NCI-H1436 treated with DMSO at 0.1 percent for 48 hours (cell line): ENCODE measurements at places on chromosomes 13 and 19.
A peak's percentile ranks its signal among the peaks of the same experiment; 100 is the strongest.

GRCh38 chr13:74409551-74409950 is 275.3 kb upstream of the KLF12 start:
- DNase-seq: no peak

DNA sequence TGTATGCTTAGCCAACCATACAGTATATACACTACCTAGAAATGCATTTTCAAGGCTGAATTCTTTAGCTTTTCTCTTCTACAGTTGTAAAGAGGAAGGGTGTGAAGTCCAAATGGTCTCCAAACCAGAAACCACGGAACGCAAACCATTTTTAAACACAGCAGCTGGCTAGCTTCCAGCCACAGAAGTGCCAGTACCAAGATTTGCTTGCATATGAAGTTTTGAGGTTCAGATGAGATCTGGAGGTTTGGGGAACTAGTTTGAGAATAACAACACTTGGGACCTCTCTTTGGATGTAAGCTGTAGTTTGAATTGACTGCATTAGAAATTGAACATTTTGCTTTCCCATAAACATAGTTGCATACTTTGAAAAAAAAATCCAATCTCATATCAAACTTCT is 1243.5 kb downstream of the EFNB2 start:
- DNase-seq: no peak

GRCh38 chr19:54654447-54655321 is 8.1 kb upstream of the LILRB4 start:
- no peak for DNase-seq

DNA sequence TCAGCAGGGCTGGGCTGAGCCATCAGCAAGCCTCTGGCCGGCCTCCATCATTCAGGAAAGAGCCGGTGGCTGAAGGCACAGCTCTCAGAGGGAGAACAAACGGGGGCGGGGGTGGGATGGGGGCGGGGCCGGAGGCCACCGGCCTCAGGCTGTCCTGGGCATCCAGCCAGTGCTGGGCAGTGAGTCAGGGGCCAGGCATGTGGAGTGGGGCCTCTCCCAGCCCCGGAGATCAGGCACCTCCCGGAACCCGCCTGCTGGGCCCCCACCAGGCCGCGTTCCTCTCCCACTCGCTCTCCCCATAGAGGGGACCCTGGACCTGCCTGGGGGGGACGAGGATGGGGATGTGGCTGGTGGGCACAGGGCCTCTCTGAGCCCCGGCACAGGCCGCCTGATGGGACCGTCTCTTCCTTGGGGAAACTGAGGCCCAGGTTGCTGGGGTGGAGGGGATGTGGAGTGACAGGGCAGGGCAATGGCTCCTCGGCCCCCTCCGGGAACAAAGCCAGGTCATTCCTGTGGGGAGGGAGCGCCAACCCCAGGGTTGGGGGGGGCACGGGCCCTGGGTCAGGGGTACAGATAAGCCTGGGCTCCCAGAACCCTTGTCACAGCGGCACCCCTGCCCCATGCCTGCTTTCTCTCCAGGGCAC is 12.9 kb downstream of the SPC24 start:
- DNase-seq: no peak

GRCh38 chr19:42091742-42092141 is 15.8 kb downstream of the ZNF574 start:
- no peak for DNase-seq

DNA sequence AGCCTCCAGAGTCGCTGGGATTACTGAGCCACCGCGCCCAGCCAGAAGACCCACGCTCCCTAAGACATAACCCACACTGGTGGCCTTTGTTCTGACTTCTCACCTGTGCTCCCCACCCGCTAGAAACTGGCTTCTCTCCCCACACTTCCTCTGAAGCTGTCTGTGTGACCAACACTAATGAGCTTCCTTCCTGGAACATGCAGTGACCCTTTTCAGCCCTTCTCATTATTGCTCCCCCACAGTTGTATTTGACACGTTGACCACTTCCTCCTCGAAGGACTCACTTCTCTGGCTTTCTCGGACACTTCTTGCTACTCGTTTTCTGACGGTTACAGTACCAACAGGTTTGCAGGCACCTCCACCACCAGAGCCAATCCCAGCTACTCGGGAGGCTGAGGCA is 10.9 kb downstream of the NCR1 start:
- no peak for DNase-seq

GRCh38 chr19:2665103-2665502 is 37.4 kb downstream of the GNG7 start:
- DNase-seq: no peak

GRCh38 chr13:70723732-70724131 is 615.5 kb upstream of the KLHL1 start:
- DNase-seq: no peak

DNA sequence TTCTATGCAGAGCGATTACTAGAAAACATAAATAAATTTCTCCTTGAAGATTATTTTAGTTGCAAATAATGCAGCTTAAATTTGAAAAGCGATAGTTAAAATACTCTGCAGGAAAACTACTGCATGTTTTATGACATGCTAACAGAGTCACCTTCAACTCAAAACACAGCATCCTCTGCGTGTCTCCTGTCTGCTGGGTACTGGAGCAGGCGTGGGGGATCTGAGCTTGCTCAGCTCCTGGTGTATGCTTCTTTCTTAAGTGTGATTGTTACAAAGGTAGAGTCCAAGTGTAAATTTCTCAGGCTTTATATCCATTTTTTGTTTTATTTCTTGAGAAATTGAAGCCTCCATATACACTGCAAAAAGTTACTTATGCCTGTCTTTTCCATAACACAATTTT is 15.3 kb downstream of the SPATA13 start:
- no peak for DNase-seq

GRCh38 chr13:51645154-51645650 is 60.9 kb downstream of the WDFY2 start:
- no peak for DNase-seq

GRCh38 chr13:89704040-89704439 is 1643.4 kb upstream of the MIR17HG start:
- DNase-seq: no peak

DNA sequence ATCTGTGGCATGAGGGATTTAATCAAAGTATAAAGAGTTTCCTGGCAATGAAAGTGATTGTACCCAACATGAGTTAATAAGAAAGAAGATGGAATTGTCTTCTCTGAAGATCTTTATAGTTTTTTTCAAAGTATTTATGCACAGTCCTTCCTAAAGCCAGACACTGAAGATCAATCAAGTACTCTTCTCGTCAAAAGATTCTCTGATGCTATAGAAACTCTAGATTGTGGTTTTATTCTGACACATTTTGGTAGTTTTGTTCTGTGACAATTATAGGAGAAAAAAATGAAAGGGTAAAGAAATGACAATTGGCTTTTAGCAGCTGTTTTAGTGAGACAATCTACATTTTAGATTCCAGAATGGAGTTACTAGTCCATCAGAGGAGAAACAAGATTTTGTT is 10.4 kb upstream of the ENOX1 start:
- no peak for DNase-seq

DNA sequence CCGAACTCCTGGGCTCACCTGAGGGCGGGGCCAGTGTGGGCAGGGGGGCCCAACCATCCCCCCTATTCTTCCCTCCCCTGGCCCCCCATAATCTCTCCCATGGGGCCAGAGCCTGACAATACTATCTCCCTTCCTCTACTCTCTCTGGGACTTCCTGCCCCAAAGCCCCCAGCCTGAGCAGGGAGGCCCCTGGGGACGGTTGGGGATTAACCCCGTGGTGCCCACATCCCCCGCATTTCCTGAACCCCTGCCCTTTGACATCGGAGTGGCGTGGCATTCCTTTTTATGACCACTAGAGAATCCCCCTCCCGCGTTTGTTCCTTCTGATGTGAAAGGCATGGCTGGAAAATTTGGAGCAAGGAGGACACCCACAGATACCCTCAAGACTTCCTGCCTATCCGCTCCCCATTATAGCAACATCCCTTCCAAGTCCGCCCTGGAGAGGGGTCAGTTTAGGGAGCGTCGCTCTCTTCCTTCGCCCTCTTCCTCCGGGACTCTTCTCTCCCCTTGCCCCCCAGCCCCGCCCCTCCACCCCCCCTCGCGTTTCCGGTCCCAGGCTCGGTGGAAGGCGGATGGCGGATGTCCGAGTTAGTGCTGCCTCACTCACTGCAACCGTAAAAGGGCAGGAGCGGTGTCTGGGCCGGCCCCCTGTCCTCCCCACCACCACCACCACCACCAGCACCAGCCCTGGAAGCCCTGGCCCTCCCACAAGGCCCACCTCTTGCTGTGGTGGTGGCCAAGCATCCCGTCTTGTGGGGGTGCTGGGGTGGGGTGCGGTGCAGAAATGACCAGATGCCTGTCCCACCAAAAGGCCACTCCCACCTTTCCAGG is 1.8 kb downstream of the VASP start:
- DNase-seq: no peak

DNA sequence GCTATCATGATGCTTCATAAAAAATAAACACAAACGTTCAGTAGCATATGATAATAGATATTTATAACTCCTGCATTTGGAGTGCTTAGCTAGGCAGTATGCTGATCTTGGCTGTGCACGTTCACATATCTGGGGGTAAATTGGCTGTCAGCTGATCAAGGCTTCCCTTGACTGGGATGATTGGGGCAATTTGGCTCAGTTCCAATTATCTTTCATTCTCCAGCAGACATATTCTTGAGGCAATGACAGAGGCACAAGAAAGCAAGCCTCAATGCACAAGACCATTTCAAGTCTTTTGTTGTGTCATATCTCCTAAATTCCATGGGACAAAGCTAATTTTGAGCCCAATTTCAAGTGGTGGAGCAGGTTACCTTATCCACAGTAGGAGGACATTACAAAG is 142.0 kb downstream of the DLEU7 start:
- no peak for DNase-seq

GRCh38 chr13:43153436-43154090 is 130.2 kb downstream of the DNAJC15 start:
- DNase-seq: no peak

- no peak for DNase-seq
Observed at GRCh38 chr13:29446016-29446415, 149.5 kb downstream of the SLC7A1 start.

- no peak for DNase-seq
Observed at GRCh38 chr13:85170372-85170771, 628.8 kb downstream of the SLITRK6 start.

DNA sequence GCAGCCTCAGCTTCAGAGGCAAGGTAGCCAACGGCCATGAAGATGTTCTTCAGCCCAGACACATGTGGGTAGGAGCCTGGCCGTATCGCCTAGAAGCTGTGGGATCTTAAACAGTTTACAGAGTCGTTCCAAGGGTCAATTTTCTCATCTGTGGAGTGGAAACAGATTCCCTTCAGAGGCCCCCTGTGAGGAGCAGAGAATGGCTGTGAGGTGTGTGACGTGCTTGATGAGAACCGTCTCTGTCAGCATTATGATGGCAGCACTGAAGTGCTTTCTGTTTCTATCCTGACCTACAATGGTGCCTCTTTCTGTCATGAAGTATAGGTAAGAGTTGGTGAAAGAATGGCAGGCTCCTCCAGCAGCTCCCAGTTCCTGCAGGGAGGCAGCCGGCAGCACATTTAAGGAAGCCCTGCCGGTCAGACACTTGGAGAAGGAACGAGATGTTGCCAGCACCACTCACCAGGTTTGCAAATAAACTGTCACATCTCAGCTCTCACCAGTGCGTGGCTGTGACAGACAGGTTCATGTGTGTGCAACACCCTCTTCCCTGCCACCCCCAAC is 277.3 kb downstream of the FOXO1 start:
- no peak for DNase-seq

- no peak for DNase-seq
Observed at GRCh38 chr13:27650312-27650711, 28.6 kb downstream of the POLR1D start.

DNA sequence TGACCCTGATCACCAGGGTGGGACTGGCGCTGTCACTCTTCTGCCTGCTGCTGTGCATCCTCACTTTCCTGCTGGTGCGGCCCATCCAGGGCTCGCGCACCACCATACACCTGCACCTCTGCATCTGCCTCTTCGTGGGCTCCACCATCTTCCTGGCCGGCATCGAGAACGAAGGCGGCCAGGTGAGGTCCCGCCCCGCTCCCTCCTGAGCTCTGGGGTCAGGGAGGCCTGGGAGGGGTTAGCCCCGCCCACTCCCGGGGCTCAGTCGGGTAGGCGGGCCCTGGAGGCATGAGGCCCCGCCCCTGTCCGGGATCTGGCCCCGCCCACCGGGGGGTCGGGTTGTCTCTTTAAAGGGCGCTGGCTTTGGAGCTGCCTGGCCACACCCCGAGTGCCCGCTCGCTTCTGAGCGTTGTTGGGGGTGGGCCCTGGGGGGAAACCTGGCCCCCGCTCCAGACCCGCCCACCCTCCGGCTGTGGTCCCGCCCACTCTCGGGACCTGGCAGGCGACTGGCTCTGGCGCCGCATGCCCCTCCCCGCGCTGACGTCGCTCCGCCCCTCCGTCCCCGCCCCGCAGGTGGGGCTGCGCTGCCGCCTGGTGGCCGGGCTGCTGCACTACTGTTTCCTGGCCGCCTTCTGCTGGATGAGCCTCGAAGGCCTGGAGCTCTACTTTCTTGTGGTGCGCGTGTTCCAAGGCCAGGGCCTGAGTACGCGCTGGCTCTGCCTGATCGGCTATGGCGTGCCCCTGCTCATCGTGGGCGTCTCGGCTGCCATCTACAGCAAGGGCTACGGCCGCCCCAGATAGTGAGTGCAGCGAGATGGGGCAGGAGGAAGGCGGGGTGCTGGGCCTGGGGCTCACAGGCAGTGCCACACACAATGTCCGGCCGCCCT is 13.1 kb downstream of the DDX39A start:
- DNase-seq: peak; percentile 64

DNA sequence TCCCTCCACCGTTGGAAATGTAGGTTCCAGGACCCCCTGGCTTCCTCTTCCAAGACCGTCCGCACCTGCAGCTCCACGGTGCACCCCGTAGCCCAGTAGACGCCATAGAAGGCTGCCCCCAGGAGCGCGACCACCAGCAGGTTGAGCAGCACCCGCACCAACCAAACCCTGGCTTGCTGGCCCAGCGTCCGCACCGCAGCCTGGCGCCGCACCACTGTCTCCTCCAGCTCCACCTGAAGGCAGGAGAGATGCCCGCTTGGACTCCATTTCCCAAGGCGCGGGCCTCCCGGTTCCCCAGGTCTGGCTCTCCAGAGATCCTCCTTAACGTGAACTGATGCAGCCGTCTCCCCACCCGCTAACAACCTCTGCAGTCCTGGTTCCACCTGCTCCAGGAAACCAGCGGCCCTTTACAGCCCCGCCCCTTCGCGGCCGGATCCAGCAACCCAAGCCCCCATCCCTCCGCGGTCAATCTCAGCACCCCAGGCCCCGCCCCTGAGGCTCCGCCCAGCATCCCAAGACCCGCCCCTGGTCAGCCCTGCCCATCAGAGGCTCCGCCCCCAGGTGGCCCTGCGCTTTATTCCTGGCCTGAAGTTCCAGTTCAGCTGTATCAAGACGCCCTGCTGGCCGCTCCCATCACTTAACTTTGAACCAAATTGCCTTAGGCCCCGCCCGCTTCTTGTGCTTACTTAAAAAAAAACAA is 5.0 kb upstream of the LENG1 start:
- DNase-seq: no peak

- no peak for DNase-seq
Observed at GRCh38 chr13:42345367-42345766, 73.4 kb downstream of the AKAP11 start.

- peak; percentile 40 for DNase-seq
Observed at GRCh38 chr13:75724752-75725517, 88.8 kb downstream of the LMO7 start.

- DNase-seq: no peak
Observed at GRCh38 chr13:32254916-32255723, 60.0 kb downstream of the ZAR1L start.

- no peak for DNase-seq
Observed at GRCh38 chr13:95224064-95224463, 77.2 kb downstream of the ABCC4 start.

- DNase-seq: no peak
Observed at GRCh38 chr13:66347486-66348117, 882.5 kb downstream of the PCDH9 start.

GRCh38 chr13:110407531-110407930 is 100.4 kb downstream of the COL4A2 start:
- no peak for DNase-seq
